ENCODE measurements at places on chromosomes 5 and 9. TPM values are rescaled to one million over a fixed set of nuclear protein-coding genes. Genes with fewer than 3 reads are reported as not detected.

SLC6A7 gene
- total RNA-seq = not detected

IL4 gene
- total RNA-seq = not detected

FAT2 gene
- total RNA-seq = not detected

SVEP1 gene
- total RNA-seq = 1.4 TPM

CARTPT gene
- not detected for total RNA-seq

PCDHB7 gene
- total RNA-seq = not detected

SURF6 gene
- 26.2 TPM for total RNA-seq

HNRNPA0 gene
- total RNA-seq = 52.5 TPM

SH3GL2 gene
- total RNA-seq = 0.09 TPM

ASTN2 gene
- total RNA-seq = 5.1 TPM

TMED7 gene
- total RNA-seq = 71.3 TPM

MEGF10 gene
- total RNA-seq = not detected

PDGFRB gene
- 0.18 TPM for total RNA-seq

UBTD2 gene
- 13.6 TPM for total RNA-seq

WDR38 gene
- total RNA-seq = not detected

TMEM232 gene
- 0.10 TPM for total RNA-seq

LEAP2 gene
- 0.98 TPM for total RNA-seq

GPX3 gene
- total RNA-seq = 17.8 TPM

SMC5 gene
- total RNA-seq = 14.8 TPM

ADAMTS2 gene
- total RNA-seq = not detected

LRRC14B gene
- total RNA-seq = not detected

TMEM174 gene
- total RNA-seq = not detected

TTLL11 gene
- total RNA-seq = 3.6 TPM

CDHR2 gene
- total RNA-seq = 0.08 TPM

IL17B gene
- not detected for total RNA-seq

ERGIC1 gene
- 249 TPM for total RNA-seq

PIP5K1B gene
- not detected for total RNA-seq

PCDHA12 gene
- total RNA-seq = 2.9 TPM

ITGA2 gene
- 36.5 TPM for total RNA-seq

PCDHB6 gene
- 1.2 TPM for total RNA-seq

DNM1 gene
- total RNA-seq = 82.3 TPM

GARIN3 gene
- total RNA-seq = not detected

FAM169A gene
- total RNA-seq = 6.2 TPM
